RPMI8226 (cell line): ENCODE measurements at places on chromosomes 7 and 10.

GRCh38 chr10:1228467-1228975 is 172.3 kb downstream of the WDR37 start:
- no peak for DNase-seq

- no peak for DNase-seq
Measured at GRCh38 chr10:7795605-7796004, 7.6 kb downstream of the ATP5F1C start.

DNA sequence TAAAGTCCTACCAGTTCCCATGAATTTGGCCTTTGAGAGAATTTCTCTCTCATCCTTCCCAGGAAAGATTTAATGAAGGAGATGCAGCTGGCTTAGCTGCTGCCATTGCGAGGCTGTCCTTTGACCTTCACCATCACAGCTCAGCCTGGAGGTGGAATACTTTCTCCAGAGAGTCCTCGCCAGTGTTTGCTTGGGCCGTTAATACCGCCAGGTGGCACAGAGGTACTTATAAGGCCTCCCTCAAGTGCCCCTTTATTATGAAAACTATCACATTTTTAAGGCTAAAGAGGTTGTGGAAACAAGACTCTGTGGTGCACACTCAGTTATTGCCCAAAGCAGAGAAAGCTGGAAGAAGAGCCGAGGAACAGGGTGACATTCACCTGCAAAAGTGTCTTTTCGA is 330.6 kb downstream of the CCSER2 start:
- DNase-seq, result no peak

- DNase-seq, result peak; percentile 8
Measured at GRCh38 chr7:127413962-127414361, 21.5 kb upstream of the ZNF800 start.

DNA sequence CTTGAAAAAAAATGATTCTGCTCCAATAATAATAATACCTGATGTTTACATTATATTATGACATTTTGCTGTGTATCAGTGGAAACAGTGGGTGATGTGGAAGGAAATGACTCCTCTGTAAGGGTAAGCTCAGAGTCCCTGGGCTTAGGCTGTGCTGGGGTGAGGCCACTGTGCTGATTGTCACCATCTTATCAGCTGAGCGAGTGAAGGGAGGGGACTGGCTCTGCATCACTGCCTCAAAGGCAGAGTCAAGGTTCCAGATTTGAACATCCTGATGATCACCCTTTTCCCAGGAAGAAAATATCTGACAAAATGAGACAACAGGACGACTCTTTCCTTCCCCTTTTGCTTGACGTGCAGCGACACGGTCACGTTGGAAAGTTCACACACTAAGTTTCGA is 24.0 kb upstream of the HABP2 start:
- DNase-seq, result no peak

DNA sequence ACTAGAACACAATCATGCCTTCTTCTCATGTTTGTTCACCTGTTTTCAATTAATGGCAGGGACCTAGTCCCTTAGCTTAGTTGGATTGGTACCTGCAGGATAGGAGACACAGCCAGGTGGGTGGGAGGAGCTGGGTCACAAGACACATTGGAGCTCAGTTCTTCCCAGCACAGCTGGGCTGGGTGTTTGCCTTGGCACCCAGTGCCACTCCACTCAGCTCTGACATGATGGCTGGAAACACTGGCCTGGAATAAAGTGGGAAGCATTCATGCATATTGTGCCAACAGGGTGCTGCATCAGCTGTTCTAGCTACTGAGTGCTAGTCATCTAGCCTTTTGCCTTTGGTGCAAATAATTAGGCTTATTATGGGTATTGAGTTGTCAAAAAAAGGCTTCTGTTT is 226.1 kb downstream of the PTEN start:
- no peak for DNase-seq

- DNase-seq, result peak; percentile 87
Measured at GRCh38 chr7:100887516-100888290, 1.8 kb downstream of the UFSP1 start.

DNA sequence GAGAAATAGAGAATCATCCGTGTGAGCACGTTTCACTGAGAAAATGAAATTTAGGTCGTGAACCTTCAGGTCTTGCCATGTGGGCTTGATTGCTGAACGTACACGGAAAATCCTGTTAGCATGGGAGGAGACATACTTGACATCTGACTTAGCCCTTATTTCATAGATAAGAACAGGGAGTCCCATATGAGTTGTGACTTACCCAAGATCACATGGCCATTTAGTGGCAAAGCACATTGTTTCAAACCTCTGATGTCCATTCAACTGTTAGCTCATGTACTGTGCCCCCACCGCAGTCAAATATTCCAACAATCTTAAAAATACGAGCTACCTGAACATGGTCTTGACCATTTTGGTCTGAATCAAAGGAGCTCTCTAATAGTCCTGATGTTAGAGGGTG is 411.2 kb upstream of the FZD8 start:
- no peak for DNase-seq

- DNase-seq, result no peak
Measured at GRCh38 chr7:128891942-128892269, 18.6 kb downstream of the KCP start.

- no peak for DNase-seq
Measured at GRCh38 chr10:132663666-132664365, 122.1 kb downstream of the NKX6-2 start.

- peak; percentile 77 for DNase-seq
Measured at GRCh38 chr7:132394283-132395198, 181.7 kb downstream of the PLXNA4 start.

GRCh38 chr10:118342638-118343020 is 505 bp upstream of the FAM204A start:
- peak; percentile 3 for DNase-seq

- DNase-seq, result no peak
Measured at GRCh38 chr10:47159361-47160260, 140.4 kb upstream of the GDF10 start.

DNA sequence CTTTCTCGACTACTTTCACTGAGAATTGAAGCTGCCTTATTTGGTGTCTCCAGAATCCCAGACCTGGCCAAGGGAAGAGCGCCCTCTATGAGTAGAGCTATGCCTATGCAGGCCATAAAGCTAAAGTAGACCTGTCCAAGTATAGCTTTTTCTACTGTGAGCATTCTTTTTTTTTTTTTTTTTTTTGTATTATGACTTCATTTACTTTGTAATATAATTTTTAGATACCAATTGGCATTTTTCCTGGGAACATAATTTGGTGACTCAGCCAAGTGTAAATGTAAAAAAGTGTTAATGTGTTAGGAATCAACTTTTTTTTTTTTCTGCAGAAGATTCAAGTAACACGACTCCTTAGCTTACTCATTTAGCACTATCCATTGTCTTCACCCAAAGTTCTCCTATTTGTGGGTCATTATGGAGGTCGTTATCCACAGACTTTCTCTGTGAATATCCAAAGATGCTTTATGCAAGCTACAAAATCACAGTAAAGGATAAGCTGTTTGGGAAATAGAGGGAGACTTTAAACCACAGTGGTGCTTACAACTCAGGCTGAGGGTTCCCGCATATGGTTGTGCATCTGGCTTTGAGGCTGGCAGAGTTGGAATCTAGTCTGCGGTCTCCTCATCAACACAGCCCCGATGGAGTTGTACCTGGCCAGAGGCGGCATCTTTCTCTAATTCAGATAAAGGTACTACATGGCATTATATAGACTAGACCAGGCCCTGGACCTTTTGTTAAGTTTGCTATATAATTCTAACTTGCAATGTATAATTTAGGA is 1040.2 kb upstream of the SORCS1 start:
- peak; percentile 40 for DNase-seq

DNA sequence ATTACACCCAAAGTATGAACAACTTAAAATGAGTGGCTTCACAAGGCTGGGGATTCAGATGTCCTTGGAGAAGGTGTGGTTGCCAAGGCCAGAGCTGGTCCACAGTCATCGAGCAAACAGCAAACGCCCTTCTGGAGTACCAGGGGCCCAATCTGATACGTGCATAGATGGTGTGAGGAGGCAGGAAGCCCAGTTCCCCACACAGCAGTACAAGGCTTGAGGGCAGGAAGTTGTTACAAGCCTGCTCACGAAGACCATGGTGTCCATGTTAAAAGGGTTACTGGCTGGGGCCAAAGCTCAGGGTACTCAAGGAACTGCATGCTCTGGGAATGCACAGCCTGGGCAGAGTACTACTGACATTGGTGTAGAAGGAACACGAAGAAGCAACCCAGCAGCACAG is 4.6 kb upstream of the ANKRD26 start:
- DNase-seq, result no peak
